A673 (cell line): ENCODE measurements at places on chromosomes 13 and 19. TPM values are rescaled to one million over a fixed set of nuclear protein-coding genes. Genes with fewer than 3 reads are reported as not detected.

DNA sequence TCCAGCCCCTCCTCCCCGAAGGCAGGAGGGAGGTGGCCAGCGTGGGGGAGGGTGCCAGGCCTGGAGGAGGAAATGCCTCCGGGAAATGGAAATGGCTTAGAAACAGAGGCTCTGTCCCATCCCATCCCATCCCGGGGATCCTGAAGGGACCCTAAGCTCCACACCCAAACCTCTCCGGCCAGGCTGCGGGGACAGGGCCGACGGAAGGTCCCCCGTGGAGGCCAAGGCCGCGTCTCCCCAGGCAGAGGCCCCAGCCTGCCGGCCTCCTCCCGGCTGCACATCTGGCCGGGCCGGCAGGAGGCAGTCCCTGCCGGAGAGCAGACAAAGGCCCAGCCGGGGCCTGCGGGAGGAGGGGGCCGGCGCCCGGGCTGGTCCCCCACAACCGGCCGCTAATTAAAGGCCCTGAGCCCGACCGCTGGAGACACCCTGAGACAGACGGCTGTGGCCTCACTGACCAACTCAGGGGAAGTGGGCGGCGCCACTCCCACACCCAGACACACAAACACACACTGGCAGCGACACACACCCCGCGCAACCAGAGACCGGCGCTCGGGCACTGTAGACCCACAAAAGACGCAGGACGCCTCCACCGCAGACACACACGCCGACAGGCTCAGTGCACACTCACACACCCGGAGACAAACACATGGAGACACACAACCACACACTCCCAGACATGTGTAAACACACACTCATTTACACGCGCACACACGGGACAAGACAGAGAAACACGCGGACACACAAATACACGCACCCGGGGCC is 1.1 kb downstream of the ADAMTS10 start:
- peak; percentile 70 for DNase-seq

DNA sequence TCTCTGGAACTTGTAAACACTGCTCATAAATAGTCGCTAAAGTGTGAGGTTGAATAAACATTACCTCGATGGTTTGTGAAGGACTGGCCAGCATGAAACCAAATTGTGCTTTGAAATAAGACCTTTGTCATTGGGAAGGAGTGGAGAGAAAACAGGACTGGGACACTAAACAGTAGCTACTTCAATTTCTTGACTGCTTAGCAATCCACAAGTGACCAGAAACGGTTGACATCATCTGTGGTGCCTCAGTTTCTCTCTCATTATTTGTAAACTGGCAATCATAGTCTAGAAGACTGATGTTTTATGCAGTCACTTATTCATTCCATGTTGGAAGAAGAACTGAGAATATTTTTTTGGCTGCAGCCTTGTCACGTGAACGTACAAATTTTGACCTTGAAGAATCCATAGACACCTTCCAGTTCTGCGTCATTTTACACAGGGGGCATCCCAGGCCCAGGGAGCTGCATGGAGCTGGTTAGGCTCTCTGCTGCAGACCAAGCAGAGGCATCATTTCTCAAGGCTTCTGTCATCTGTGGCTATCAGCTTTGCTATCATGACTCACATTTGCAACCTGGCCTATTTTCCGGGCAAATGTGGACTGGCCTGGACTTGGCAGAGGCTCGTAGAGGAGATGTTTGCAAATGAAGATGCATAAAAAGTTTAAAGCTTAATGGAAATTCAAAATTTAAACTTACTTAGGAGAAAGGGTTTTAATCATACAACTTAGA is 391.8 kb downstream of the FGF9 start:
- DNase-seq, result no peak

DNA sequence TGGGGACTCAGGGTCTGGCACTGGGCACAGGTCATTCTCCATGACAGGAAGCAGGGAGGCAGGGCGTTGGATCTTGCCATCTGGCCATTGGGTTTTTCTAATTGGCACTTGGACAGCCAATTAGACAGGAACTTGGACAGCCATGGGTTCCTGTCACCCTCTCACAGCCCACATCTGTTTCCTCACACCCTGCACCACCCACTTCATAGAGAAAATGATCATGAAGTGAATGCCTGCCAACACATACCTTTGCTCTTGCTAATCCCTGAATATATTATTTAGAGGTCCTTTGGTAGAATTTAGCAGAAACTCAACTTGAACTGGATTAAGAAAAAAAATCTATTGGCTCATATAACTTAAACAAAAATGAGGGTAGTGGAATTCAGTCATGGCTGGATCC is 4.9 kb upstream of the OLFM2 start:
- no peak for DNase-seq

The HSH2D gene
- total RNA-seq, result not detected in 2 replicates

The ZNF285 gene
- total RNA-seq, result 3.0 and 3.9 TPM in 2 replicates
